Renal cortex interstitium (tissue), 15 donors: ENCODE measurements at places on chromosomes 7 and 10. TPM values are rescaled to one million over a fixed set of nuclear protein-coding genes. Genes with fewer than 3 reads are reported as not detected.

DNA sequence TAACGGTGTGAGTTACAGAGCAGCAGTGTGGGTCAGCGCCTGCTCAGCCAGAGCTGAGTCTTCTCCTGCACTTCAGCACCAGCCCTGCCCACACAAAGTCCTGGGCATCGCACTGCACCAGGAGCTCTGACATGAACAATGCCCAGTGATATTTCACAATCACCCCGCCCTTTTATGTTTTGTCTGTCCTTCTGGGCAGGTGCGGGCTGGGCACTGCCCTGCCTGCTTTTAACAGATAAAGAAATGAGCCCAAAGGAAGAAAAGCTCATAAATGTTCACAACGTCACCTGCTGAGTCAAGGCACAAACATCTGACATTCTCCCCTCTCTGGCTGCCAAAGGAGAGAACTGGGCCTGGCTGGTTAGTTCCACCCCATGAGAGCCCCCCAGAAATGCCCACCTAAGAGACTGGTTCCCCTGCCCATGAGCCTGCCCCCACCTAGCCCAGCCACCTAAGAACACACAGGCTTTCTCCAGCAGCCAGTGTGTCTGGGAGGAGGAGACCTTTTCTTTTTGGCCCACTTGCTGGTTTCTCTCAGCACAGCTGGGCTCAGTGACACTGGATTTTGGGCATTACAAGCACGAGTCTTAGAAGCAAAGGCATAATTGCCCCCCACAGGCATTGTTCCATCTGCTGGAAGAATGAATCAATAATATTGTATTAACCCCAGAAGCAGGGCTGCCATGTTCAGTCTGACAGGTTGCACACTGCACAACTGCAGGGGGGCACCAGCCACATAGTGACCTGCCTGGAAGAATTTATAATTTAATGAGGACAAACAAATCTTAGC, 22.3 kb downstream of the CALML3 start:
- DNase-seq, result no peak

Gene UCN3
- polyA plus RNA-seq, result 0.45 TPM

Gene CTAGE8
- polyA plus RNA-seq, result 5.7 TPM

DNA sequence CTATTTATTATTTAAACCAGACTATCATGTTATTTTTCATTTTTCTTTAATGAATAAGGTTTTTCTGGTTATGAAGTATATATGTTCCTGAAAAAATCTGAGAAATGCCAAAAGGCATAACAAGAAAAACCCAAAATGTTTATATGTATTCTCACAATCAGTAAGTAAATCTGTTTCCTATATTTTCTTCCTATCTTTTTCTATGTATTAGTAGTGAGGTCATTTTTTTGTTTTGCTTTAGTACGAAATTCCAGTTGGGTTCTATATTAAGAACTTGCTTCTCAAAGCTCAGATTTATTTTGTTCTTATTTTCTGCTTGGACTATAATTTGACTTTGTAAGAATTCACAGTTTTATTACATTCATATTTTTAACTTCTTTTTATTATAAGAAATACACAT, 287.5 kb upstream of the NFE2L3 start:
- DNase-seq, result no peak

Gene KEL
- 2.6 TPM for polyA plus RNA-seq

DNA sequence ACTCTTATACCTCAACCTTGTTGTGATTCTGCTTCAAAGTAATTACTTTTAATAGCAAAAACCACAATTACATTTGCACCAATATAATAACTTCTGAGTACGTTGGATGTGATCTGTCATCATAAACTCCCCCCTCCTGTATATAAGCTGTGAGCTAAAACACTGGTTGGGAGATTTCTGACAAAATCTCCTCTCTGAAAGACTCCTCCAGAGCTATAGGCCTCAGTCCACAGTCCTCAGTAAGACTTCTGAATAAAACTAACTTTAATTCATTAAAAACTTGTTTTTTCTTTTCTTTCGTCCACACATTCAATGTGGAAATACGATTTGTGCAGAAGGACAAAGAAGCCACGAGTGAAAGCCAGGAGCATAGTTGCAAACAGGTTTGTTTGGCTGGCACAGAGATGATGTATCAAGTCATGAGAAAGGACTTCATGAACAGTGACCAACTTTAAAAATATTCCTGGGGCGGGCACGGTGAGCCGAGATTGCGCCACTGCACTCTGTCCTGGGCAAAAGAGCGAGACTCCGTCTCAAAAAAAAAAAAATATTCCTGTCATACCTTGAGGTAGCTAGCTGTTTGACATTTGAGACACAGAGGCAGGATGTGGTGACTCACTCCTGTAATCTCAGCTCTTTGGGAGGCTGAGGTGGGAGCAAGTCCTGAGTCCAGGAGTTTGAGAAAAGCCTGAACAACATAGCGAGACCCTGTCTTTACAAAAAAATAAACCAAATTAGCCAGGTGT, 91.1 kb upstream of the ARHGAP21 start:
- no peak for DNase-seq

Gene RADIL
- polyA plus RNA-seq, result 2.1 TPM

DNA sequence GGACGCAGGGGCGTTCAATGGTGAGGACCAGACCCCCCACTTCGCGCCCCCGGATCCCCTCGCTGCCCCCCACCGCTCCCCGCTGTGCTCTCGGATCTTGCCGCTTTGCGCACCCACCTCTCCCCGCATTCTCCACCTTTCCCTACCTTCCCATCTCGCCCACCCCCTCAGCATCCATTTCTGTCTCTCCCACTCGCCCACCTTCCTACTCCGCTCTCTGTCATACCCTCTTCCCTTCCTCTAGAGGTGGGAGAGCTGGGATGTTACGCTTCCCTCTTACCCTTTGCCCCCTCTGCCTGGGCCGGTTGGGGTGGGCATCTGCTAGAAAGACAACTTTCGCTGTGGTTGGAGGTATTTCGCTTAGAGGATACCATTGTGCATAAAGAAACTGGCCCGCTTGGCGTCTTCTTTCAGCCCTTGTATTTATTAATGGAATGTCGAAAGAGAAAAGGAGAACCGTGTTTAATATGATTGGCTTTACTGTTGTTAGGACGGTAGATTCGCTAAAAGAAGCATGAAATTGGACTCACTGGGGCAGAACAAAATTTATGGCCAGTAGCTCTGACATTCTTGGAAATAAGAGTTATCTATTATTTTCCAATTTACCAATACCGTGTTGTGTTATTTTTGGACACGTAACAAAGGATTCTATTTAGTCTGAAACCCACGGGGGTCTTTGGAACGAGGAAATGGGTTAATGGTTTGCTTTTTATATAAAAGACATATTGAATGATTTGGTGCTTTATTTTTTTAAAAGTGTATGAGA, 873 bp downstream of the PRKAR2B start:
- no peak for DNase-seq

Gene PITX3
- polyA plus RNA-seq, result 1.2 TPM

Gene MKX
- 0.55 TPM for polyA plus RNA-seq

DNA sequence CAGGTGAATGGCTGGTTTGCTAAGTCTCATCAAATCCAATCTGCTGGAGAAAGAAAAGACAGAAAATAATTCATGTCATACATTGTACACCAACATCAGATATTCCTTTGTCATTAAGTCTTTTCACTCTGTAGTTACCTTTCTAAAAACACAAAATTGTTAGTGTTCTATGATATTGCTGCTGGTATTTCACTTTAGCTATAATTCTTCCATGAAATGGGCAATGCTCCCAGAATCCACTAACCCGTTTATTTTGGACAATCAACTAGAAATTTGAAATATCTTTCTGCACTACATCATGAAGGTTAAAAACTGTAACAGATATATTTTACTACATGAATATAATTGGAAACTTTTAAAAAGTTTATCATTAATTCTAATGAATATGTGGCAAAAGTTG, 181.3 kb downstream of the C7orf25 start:
- DNase-seq, result no peak

GRCh38 chr7:153772966-153773365, 279.2 kb upstream of the DPP6 start:
- DNase-seq, result no peak

DNA sequence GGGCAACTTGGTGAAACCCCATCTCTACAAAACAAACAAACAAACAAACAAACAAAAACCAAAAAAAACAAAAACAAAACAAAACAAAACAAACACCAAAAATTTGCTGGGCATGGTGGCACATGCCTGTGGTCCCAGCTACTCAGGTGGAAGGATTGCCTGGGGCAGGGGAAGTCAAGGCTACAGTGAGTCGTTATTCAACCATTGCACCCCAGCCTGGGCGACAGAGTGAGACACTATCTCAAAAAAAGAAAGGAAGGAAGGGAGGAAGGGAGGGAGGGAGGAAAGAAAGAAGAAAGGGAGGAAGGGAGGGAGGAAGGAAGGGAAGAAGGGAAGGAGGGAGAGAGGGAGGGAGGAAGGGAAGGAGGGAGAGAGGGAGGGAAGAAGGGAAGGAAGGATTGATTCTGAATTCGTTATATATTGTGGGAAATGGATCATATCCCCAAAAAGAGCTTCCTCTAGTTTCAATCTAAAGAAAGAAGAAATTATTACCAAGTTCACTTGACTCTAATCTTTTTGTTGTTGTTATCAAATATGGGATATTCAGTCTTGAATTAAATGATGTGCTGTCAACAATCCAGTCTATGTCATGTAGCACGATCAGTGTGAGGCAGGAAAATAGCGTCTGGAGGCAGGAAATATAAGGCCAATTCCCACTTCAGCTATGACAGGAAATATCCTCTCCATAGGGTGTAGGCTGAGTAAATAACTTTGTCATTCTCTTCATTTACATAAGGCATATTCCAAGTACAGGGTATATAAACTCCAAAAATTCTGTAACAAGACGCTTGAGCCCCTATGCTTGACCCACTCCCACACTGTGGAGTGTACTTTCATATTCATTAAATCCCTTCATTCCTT, 26.2 kb upstream of the TRIM24 start:
- no peak for DNase-seq

Gene CPA5
- 0.29 TPM for polyA plus RNA-seq

DNA sequence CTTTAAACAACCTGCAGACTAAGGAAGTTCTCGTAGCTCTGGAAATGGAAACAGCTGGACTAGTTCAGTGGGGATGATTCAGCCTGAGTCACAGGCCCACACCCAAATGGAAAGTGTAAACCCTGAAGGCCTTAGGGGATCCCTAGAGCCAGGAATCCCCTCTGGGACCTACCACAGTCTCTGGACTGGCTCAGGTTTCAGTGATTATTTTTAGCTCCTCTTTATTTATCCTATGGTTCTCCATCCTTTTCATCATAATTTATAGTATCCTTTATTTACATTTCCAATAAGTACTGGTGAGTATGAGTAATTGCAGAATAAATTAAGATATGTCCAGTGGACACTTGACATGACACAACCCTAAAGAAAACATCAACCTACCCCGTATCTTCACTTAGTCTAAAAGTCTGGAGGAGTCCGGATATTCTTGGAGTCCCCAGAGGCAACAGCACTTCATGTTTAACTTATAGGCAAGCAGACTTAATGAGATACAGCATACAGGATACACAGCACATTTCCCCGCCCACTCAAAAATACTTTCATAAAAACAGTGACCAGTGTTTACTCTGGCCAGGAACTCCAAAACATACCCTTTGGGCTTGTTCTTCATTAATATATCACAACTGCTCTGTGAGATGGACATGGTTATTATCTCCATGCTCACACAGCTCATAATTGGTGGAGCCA, 28.4 kb upstream of the SEMA3E start:
- DNase-seq, result peak; percentile 53

- no peak for DNase-seq
These were observed 612 bp downstream of the SNX8 start for GRCh38 chr7:2313450-2314208.

- DNase-seq, result no peak
These were observed 7.9 kb upstream of the TAF3 start for GRCh38 chr10:7810443-7810842.

Gene LDB3
- 1.9 TPM for polyA plus RNA-seq

- no peak for DNase-seq
These were observed 101.2 kb downstream of the GRB10 start for GRCh38 chr7:50681432-50682045.

GRCh38 chr10:43217563-43218205, 49.2 kb downstream of the RASGEF1A start:
- no peak for DNase-seq

- DNase-seq, result no peak
These were observed 3.8 kb upstream of the TRIL start for GRCh38 chr7:28961972-28962371.

Gene ZNF727
- 1.0 TPM for polyA plus RNA-seq

Gene CCDC172
- polyA plus RNA-seq, result not detected

Gene SUV39H2
- 24.2 TPM for polyA plus RNA-seq

- peak; percentile 19 for DNase-seq
These were observed 44.0 kb downstream of the LDB3 start for GRCh38 chr10:86712317-86712707.

GRCh38 chr10:119061352-119061751, 19.3 kb downstream of the EIF3A start:
- DNase-seq, result no peak

Gene PCDH15
- 7.6 TPM for polyA plus RNA-seq

DNA sequence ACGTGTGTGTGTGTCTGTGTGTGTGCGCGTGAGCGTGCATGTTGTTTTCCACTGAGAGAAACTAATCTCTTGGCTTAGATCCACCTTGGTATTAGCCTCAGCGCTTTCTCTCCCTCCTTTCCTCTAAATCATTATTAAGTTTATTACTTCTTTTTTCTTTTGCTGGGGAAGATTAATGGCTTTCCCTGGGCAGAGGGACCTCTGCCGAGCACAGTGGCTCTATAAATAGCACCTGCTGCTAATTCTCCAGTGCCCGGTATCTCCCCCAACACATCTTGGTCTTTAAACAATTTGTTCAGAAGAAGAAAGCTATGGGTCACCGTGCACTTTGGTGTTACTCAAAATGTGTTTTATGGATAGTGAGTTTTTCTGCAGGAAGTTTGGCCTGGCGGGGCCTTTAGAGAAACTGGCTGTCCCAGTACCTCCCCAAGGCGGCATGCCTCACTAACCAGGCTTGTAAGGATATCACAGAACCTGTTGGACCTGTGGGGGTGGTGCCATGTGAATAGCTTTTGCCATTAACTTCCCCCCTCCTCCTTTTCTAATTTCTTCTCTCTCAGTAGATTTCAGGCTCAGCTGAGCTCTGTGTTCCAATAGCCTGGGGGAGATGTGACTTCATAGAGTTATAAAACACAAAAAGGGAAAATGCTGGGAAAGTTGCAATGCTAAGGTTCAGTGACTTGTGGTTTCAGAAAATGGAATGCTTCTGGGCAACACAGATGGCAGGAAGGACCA, 70.1 kb upstream of the RAB11FIP2 start:
- DNase-seq, result peak; percentile 67

Gene LIPM
- polyA plus RNA-seq, result not detected

DNA sequence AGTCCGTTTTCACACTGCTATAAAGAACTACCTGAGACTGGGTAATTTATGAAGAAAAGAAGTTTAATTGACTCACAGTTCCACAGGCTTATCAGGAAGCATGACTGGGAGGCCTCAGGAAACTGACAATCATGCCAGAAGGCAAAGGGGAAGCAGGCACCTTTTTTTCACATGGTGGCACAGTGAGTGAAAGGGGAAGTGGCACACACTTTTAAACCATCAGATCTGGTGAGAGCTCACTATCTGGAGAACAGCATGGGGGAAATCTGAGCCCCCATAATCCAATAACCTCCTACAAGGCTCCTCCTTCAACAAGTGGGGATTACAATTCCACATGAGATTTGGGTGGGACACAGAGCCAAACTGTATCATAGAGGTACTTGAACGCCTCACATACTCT, 30.0 kb downstream of the AGR3 start:
- DNase-seq, result no peak

GRCh38 chr10:95516774-95517373, 44.3 kb downstream of the SORBS1 start:
- DNase-seq, result no peak

- DNase-seq, result no peak
These were observed 18.2 kb upstream of the CDH23 start for GRCh38 chr10:71378336-71379117.
